ENCODE measurements at places on chromosomes 3 and 15. TPM values are rescaled to one million over a fixed set of nuclear protein-coding genes. Genes with fewer than 3 reads are reported as not detected.
A peak's percentile ranks its signal among the peaks of the same experiment; 100 is the strongest.

The TGM5 gene
- 0.25 TPM for total RNA-seq

The SEMA7A gene
- 143 TPM for total RNA-seq

DNA sequence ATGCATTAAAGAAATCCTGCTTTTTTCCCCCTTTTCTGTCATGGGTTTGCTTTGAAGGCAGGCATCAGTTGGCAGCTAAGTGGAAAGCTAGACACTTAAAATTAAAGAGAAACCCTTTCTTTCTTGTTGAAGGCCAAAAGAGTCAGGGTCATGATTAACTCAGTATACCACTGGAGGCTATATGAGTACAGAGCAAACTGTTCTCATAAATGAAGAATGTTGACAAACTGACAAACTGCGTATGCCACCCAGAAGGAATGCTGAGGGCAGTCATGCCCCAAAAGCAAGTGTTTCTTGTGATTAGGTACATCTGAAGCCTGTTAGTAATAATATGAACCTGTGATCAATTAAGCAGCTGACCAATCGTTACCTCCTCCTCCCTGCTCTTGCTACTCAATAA is 43.6 kb upstream of the COL6A6 start:
- DNase-seq: peak; percentile 80

- DNase-seq: no peak
These were observed 14.0 kb downstream of the PLA1A start for GRCh38 chr3:119611664-119612063.
